ENCODE measurements at places on chromosomes 7 and 10. TPM values are rescaled to one million over a fixed set of nuclear protein-coding genes. Genes with fewer than 3 reads are reported as not detected.

Gene TIMM23
- total RNA-seq, result 134 TPM

GRCh38 chr10:131703541-131703940, 197.3 kb upstream of the PPP2R2D start:
- DNase-seq, result no peak

DNA sequence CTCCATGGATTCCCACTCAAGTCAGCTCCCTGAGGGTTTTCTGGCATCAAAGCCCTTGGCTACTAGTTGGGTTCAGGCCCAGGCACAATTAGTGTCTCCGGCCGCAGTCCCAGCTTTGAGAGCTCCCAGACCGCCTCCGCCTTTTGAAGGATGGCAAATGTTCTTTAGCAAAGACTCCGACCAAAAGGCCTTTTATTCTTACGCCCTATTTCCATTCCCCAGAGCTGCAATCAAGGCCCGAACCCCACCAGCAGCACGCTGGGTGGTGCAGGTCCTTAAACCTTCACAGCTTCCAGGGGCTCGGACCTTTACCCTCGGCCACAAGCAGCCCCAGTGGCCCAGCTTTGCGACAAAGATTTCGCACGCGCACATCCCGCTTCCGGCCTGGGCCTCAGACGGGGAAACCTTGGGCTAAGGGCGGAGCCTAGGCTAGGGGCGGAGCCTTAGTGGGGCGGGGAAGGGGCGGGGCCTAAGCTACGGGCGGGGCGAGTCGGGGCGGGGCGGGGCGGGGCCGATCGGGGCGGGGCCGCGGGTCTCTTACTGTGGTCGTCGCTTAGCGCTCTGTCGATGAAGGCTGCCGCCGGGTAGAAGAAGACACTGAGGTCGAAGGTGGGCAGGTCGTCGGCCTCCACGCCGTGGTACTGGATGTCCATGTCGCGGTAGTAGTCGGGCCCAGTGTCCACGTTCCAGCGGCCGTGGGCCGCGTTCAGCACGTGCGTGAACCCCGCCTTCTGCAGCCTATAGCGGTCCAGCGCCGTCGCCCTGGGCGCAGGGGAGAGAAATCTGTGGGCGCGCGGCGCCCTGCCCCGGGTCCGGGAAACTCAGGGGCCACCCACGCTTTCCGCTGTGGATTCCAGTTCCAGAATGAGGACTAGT, 68.0 kb upstream of the SAMD8 start:
- DNase-seq, result no peak

- DNase-seq, result no peak
These were observed 488 bp upstream of the CHCHD3 start for GRCh38 chr7:133082390-133082766.

DNA sequence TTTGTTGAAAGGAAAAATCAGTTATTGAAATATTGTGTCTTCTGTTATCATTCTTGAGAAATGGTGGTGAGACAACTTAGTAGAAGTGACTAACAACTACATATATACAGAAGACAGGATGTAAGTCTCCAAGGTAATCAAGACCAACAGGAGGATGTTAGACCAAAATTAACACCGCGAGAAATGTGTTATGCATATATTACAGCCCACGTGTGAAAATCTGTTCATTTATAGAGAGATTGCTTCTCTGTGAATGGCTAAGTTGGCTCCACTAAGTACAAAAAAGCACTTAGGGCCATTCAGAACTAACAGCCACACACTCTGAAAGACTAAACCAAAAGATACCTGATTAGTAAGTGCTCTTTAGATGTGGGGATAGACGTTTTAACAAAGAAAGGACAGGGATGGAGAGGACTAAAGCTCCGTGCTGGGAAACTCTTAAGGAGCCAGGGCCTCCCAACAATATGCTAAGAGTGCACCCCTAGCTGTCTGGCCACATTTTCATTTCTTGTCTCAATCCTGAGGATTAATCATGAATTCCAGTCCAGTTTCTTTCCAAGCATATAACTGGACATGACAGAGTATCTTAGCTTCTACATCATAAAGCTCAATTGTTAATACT, 26.5 kb downstream of the HDAC9 start:
- DNase-seq, result no peak

DNA sequence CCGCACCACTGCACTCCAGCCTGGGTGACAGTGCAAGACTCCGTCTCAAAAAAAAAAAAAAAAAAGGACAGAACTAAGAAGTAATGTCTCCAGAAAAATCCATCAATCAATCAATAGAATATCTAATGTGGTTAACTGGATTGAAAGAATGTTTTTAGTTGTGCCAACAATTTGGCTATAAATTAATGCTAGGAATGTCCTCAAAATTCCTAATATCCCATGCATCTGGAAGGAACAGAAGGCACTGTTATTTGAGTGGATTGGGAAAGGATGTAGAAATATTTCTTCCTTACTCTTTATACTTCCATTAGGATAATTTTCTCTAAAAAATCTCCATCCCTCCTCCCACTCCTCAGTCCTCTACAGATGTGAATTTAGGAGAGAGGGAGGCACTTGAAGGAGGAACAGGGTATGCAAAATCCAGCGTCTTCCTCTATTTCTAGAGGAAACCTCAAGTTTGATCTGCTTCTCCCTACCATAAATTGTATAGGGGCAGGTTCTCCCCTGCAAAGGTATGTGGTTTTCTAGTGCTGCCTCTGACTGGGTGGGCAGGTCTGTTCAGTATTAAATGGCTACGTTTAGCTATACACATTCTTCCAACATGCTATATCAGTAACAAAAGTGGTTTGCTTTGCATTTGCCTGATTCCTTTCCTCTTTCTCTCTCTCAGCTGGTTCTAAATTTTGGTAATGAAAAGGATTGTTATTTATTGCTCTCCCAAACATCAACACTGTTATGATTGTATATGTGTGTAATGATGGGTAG, 54.1 kb downstream of the RNLS start:
- no peak for DNase-seq

DNA sequence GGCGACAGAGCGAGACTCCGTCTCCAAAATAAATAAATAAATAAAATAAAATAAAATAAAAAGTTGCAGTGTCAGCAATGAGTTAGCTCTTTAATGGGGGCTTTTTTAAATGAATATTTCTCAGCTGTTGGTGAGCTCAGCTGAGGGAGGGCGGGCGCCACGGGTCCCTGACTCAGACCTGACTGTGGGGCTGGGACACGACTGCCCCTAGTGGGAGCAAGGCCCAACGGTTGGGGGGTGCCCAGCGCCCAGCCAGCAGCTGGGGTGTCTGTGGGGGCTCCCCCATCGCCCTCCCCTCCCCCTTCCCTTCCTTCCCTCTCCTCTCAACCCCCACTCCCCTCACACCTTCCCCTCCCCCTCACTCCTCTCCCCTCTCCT, 46.6 kb downstream of the PWWP2B start:
- no peak for DNase-seq

- no peak for DNase-seq
These were observed 1174.3 kb downstream of the GATA3 start for GRCh38 chr10:9228771-9229170.

Gene MRLN
- total RNA-seq, result 205 TPM

- DNase-seq, result no peak
These were observed 30.6 kb upstream of the PITRM1 start for GRCh38 chr10:3203016-3203811.

Gene NME8
- not detected for total RNA-seq
